ENCODE measurements at places on chromosomes 11 and 22.

DNA sequence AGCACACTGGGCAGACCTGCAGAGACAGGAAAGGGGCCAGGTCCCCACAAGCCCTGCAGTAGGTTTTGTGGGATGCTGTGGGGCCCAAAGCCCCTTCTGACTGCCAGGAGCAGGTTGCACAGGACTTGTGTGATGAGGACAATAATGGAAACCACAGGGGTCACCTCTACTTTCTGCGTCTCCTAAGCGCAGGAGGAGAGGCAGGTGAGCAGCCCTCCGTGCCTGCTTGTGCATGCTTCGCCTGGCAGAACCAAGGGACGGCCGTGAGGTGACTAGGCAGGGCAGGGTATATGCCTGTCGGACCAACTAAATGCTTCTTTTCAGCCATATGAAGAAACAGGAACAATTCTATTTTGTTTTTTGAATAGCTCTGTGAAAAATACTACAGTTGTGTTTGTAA lies 77.9 kb upstream of the PITPNB start:
- DNase-seq: no peak

GRCh38 chr11:78759071-78759470 lies 184.4 kb upstream of the NARS2 start:
- no peak for DNase-seq

GRCh38 chr11:8025123-8025522 lies 38.0 kb downstream of the EIF3F start:
- DNase-seq: no peak

- no peak for DNase-seq
These were observed 108.9 kb downstream of the WNT7B start for GRCh38 chr22:45867906-45868555.

GRCh38 chr11:61332281-61332796 lies 566 bp downstream of the DDB1 start:
- DNase-seq: no peak

GRCh38 chr22:40955571-40955970 lies 4.4 kb downstream of the RBX1 start:
- no peak for DNase-seq

- no peak for DNase-seq
These were observed 56.6 kb downstream of the SYT13 start for GRCh38 chr11:45229401-45230020.

DNA sequence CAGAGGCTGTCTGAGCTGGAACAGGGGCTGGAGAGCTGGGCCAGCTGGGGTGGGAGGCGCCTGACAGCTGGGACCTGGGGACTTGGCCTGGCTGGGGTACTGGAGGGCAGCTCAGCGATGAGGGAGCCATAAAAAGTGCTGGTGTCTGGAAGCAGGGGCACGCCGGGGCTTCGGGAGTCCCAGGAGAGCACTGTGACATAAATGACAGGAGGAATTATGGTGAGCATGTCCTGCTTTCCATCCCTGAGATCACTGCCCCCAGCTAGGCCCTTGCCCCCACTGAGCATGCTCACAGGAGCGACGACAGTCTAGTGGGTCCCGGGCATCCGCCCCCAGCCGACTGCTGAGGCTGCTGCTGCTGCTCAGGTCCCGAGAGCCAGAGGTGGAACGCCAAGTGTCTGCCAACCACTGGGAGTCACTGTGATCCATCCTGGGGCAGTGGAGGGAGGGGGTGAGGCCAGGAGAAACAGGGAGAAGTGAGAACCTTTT lies 6.2 kb downstream of the ROBO4 start:
- no peak for DNase-seq

DNA sequence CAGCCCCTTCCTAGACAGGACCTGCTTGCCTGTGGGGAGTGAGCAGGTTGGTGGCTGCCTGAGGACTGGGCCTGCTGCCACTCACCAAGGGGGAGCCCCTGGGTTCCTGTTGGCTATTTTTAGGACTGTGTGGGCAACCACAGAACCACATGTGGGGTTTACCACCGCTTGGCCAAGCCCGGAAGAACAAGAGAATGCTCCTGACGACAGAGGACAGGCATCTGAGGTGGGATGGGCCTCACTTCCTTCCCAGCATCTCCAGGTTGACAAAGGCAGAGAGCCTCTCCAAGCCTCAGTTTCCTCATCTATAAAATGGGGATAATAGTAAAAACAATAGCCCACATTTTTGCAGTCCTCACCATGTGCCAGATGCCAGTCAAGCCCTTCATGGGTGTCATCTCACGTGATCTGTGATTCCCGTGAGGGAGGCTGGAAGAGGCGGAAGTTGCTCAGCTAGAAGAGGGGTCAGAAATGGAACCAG lies 43.6 kb downstream of the LRRC32 start:
- no peak for DNase-seq

GRCh38 chr11:60970890-60971289 lies 590 bp upstream of the CD6 start:
- DNase-seq: no peak

- no peak for DNase-seq
These were observed 210.5 kb downstream of the FAM181B start for GRCh38 chr11:82523141-82523540.

GRCh38 chr11:83823461-83824025 lies 537.4 kb upstream of the CCDC90B start:
- no peak for DNase-seq

DNA sequence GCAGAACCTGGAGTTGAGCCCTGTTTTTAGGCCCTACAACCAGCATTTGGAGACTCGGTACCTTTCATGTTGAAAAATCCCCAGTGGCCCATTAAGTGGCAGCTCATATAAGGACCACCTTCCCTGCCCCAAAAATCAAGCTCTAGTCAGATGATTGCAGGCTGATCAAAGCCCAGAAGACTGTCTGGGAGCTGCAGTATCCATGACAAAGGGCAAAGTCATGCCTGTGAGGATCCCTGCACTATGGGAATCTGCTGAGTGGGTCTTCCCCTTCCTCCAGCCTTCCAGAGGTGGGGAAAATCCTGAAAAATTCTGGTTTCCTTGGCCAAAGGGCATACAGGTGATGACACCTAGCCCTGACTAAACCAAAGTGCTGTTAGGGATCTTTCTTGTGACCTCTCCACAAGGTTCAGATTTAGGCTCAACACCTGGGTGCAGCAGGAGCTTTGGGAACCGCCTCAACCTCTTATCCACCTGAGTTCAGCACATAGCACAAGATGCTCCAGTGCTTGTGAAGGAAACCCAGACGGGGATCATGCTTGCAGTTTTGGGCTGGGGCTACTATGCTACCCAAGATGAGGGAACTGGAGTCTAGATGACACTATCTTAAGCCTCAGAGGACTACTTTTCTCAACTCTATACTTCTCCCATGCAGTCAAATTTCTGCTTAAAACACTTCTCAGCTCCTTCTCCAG lies 1.2 kb upstream of the TRIM3 start:
- no peak for DNase-seq

GRCh38 chr11:132396318-132396717 lies 1025.9 kb downstream of the NTM start:
- DNase-seq: no peak

- no peak for DNase-seq
These were observed 59.4 kb downstream of the F2 start for GRCh38 chr11:46778416-46778815.

- no peak for DNase-seq
These were observed 5.4 kb upstream of the OR52L1 start for GRCh38 chr11:5992150-5992549.

- DNase-seq: no peak
These were observed 6.3 kb upstream of the KDM4F start for GRCh38 chr11:95042906-95043305.

Measured in activated T-helper 1 cell treated with Interleukin-2 at 50 U/mL for 16 hours (primary cell).